G401 (cell line): ENCODE measurements at places on chromosomes 6 and 20.

DNA sequence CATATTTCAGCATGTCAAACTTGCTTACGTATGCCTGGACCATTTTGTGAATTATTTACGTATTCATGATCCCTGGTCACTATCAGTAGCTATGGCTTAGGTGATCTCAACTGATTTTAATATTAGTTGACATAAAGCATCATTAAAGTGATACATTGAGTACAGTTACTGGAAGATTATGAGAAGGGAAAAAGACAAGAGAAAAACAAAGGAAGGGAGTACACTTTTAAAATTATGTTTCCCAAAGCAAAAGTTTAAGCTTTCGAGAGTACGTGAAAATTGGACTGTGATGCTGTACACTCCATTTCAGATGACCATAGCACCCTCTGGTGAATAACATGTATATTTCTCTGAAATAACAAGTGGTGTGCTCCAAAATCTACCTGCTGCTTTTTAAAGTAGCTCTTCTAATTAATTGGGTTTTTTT lies 215.0 kb upstream of the HSF2 start:
- DNase-seq: peak; percentile 43

DNA sequence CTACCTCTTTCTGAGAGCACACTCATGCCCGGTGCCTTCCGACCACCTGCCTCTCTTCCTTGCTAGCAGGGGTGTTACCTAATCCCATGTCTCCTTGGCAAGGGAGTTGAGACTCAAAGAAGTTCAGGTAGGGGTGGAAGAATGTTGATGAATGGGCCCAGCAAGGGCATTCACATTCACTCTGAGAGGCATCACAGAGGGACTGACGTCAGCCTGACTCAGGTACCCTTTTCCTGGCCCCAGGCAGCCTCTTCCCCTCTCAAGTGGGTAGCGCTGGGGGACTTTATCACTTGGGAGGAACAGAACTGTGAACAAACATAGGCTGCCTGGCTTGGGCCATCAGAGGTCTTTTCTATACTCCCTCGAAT lies 35.3 kb downstream of the HM13 start:
- no peak for DNase-seq

GRCh38 chr20:7695635-7696034 lies 244.6 kb downstream of the HAO1 start:
- DNase-seq: no peak

GRCh38 chr6:11288065-11288464 lies 55.6 kb upstream of the NEDD9 start:
- no peak for DNase-seq

GRCh38 chr6:70140496-70140895 lies 162.4 kb downstream of the COL9A1 start:
- DNase-seq: no peak

GRCh38 chr6:19413323-19413722 lies 423.8 kb upstream of the ID4 start:
- no peak for DNase-seq

- no peak for DNase-seq
These were observed 39.6 kb downstream of the MRPL14 start for GRCh38 chr6:44087623-44088022.

DNA sequence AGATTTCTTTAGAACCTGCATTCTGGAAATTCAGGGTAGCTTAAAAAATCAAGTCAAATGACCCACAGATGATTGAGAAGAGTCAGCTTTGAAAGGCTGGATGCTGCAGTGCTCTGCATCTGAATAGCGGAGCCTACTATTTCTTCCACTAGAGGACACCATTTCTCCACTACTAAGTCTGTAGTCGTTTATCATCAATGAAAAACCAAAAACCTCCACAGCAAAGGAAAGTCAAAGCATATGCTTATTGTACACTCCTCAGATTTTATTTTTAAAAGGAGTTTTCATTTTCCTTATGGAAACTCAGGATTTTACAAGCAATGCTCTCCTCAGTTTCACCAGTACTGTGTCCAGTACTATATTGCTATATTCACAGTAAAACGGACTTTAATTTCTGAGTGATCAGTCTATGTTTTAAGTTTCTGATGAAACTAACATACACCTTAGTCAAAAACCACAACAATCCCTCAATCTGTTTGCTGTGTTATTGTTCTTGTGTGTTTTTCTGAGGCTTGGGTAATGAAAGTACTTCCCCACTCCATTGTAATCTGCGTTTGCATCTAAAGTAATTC lies 50.5 kb upstream of the ENPP5 start:
- peak; percentile 77 for DNase-seq

DNA sequence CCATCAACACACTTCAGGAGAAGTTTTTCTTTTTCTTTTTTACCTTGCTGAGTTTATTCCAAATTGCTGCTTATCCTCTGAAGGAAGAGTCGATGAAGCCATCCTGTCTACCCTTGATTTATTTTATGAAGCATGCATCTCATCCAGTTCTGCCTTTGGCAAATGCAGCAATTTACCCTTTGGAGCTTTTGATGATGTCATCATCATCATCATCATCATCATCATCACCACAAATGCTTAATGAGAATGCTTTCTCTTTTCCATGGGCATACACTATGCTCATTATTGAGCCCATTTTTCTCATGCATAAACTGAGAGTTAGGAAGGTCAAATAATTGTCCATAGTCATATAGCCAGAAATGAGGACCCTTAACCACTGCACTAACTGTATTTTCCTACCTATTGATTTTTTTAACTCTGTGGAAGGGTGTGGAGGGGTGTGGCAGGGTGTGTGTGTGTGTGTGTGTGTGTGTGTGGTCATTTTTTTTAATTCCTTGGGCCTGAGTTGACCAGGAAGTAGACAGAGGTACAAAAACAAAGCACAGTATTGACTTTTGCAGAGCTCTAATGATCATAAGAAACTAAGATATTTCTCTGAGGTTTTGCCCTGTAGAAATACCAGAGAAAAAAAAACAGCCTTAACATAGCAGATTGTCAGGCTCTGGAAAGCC lies 82.8 kb downstream of the COL9A1 start:
- no peak for DNase-seq

GRCh38 chr20:32660661-32661060 lies 13.1 kb downstream of the C20orf203 start:
- no peak for DNase-seq

DNA sequence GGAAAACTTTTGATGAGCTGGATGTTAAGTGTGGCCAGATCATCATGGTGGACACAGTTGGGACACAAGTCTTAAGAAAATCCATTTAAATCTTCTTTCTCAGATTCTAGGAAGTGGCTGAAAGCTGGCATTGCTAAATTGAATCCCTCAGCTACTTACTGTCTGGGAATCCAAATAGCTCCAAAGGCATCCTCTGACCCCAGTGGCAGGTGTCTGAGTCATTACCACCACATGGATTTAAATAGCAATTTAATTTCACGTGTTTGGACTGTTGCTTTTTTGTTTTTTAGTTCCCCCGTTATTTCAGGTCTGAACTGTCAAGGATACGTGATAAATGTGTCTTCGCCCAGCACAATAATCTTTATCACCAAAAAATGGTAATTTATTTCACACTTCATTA lies 33.2 kb upstream of the HDGFL1 start:
- no peak for DNase-seq

GRCh38 chr6:6177754-6178153 lies 142.7 kb downstream of the F13A1 start:
- DNase-seq: no peak

GRCh38 chr6:142732790-142733189 lies 212.2 kb downstream of the HIVEP2 start:
- no peak for DNase-seq

DNA sequence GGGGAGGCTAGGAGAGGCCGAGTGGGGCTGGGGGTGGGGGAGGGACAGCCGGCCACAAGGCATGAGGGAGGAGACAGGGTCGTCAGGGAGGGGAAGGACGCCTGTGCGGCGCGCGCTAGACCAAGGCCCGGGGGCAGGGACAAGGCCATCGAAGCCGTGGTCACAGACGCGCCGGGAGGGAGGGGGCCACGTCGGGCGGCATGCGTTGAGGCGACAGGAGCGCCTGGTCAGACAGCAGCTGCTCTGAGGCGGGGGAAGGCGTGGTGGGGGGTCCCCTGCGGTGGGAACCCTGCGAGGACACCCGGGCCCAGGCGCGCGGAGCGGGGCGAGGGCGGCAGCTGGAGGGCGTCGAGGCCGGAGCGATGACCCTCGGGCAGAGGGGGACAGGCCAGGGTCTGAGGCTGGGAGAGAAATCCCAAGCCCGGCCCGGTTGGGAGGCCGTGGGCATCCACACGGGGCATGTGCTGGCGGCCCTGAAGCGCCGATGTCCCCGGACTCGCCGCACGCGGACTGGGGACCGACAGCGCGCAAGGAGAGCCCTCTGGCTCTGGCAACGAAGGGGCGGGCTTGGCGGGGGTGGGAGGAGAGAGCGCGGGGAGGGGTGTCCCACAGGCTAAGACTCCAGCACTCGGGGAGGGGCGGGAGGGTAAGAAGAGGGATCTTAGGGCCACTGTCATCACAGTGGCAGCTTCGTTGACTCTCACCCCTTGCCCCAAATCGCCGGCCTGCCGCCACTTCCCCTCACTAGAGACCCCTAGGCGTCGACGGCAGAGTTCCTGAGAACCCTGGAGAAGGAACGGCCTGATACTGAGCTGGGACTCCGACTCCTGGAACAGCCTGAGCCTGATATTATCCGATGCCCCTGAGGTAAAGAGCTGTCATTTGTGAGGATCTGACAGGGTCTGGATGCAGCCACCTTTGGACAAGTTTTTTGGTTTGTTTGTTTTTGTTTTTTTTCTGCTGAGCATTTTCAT lies 5.0 kb downstream of the TMEM239 start:
- no peak for DNase-seq

DNA sequence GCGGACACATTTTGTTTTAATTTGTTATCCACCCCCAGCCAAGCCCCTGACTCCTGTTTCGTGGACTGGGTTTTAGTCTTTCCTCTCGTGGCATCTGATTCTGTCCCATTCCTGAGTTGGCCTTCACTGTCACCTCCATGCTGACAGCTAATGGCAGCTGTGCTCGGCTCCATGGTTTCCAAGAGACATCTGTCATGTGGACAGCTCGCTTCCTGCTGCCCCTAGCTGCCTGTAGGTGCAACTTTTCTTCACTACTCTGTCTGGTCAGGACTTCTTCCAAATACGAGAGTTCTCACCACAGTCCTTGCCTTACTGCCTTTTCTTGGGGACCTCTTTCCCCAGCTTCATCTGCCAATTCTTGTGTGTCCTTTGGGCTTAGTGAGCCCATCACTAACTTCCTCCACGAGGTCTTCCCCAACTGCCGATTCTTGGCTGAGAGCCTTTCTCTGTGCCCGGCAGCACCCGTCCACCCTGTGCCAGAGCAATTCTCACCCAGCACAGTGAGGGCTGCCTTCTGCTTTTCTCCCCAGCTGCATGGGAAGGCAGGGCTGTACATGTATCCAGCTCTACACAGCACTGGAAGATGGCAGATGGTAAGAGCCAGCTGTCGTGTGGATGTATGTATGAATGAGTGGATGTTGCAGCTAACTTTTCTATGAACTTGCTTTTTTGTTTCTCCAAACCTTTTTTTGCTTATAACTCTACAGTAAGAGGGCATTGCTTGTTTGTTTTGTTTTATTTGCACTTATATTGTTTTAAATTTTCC lies 140.4 kb downstream of the F13A1 start:
- DNase-seq: no peak

GRCh38 chr6:139981066-139981624 lies 606.7 kb upstream of the CITED2 start:
- DNase-seq: no peak

GRCh38 chr6:56758553-56758952 lies 115.9 kb upstream of the DST start:
- no peak for DNase-seq

DNA sequence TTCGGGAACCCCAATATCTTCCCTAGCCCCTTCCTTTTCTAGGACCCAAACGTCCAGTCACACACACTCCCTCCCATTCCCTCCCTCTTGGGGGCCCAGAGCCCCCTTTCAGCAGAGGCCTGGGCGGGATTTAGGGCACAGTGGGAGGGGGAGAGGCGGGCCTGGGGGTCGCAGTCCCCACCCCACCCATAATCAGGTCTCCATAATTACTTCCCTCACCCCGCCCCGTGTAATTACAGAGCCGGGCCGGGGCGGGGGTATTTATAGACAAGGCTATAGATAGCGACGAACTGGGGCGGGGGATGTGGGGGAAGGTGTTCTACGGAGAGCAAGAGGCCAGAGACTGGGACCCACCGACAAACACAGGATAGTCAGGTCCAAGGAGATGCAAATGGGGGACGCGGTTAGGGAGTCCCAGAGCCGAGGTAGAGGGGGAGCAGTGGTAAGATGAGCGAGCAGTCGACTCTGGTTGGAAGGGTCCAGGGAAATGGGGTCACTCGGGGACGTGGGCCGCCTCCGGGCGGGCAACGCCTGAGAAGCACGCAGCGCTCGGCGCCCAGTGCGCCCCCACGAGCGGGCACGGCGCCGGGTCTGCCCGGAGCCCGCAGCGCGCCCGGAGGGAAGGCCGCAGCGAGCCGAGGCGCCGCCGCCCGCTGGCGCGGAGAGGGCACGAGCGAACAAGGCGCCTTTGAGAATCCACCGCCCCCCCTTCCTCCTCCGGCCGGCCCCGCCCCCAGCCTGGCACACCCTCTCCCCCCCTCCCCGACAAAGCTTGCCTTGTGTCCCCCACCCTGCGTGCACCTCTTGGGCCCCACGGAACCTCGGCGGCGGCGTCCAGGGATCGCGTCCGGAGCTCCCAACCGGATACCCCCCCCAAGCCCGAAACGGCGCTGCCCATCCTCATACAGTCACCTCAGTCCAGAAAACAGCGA lies 670 bp upstream of the COL11A2 start:
- peak; percentile 27 for DNase-seq

DNA sequence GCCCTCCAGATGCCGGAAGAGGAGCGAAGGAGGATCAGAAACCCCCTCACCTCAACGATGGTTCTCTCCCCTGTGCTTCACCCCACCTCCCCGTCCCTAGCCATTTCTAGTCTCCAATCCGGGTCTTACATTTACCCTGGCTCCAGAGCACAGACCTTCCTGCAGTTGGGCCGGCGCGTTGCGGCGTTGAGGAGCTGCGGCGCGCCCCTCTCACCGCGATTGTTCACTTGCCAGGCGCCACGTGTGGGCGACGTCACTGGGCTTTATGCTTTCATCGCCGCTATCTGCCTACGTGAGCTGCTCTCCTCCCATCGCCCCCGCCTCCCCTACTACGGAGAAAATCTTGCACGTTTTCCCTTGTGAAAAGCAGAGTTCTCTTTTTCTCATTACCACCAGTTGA lies at the start of gene CRISP2:
CRISP2 (minus strand) TSS at position 198 of the 400 bp plus-strand sequence. CDS start 4,347 bp downstream, outside the sequence.
- DNase-seq: no peak

DNA sequence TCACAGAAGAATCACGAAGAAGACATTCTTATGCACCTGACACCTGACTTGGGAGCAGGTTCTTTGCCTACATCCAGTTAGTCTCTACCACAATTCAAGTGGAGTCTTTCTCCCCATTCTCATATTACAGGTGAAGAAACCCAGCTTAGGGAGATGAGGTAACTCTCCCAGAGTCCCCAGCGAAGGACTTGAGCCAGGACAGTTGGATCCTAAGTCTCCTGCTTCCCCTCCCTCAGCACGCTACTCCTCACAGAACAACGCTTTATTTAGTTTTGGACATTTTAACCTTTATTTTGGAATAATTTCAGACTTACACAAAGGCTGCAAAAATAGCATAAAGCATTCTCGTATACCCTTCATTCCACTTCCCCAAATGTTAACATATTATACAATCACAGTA lies 824 bp upstream of the CSTL1 start:
- no peak for DNase-seq

GRCh38 chr6:16392010-16392409 lies 153.6 kb downstream of the GMPR start:
- peak; percentile 82 for DNase-seq

- peak; percentile 45 for DNase-seq
These were observed 32.7 kb upstream of the MAP7 start for GRCh38 chr6:136582711-136583471.
